ENCODE measurements at places on chromosomes 5 and 9.

GRCh38 chr5:35830587-35830986, 26.1 kb upstream of the IL7R start:
- no peak for DNase-seq

GRCh38 chr9:88925481-88925880, 65.8 kb upstream of the S1PR3 start:
- DNase-seq, result no peak

DNA sequence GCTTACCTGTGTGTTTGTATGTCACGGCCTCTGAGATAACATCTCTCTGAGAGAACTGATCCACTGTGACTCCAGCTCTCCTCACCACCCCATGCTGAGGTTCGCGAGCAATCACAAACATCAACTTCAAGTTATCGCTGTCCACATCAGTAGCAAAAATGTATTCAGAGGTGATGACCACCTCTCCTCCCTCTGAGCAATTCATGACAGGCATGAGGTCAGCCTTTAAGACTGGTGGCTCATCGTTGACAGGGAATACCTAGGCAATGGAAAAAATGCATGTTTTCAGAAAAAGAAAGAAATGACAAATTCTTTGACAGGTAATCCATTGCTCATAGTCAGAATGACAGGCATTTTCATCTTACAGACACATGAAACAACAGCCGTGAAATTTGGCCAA, 90.3 kb upstream of the CER1 start:
- no peak for DNase-seq

GRCh38 chr9:91900055-91900796, 49.8 kb downstream of the ROR2 start:
- no peak for DNase-seq

Data from effector CD8-positive, alpha-beta T cell (primary cell).